ENCODE measurements at places on chromosomes 6 and 20.
A peak's percentile ranks its signal among the peaks of the same experiment; 100 is the strongest.

- no peak for DNase-seq
These were observed 108.9 kb downstream of the VEGFA start for GRCh38 chr6:43878823-43879495.

GRCh38 chr6:71513036-71513435 is 224.4 kb downstream of the OGFRL1 start:
- DNase-seq: no peak

GRCh38 chr6:39095578-39095977 is 19.4 kb downstream of the SAYSD1 start:
- DNase-seq: no peak

DNA sequence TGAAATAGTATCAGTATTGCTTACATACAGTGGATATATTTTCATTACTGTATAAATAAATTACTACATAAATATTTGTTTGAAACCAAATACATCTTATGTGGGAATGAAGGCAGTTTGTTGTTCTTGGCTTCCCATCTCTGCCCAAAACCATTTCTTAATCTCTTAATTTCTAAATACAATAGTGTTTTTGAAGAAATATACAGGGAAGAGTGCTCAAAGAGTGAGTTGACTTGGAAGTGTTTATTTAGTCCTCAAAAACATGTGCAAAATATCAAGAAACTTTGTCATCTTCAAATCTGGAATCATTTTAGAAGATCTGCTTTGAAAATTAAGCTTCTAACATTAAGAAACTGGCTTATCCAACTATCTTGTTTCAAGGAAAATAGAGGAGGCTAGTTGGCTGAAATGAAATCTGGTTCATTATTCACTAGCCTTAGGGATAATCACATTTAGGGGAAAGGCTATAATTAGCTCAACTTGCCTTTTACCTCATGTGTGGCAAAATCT is 259.8 kb upstream of the FLRT3 start:
- DNase-seq: no peak

GRCh38 chr20:53716395-53716794 is 122.8 kb upstream of the ZNF217 start:
- no peak for DNase-seq

DNA sequence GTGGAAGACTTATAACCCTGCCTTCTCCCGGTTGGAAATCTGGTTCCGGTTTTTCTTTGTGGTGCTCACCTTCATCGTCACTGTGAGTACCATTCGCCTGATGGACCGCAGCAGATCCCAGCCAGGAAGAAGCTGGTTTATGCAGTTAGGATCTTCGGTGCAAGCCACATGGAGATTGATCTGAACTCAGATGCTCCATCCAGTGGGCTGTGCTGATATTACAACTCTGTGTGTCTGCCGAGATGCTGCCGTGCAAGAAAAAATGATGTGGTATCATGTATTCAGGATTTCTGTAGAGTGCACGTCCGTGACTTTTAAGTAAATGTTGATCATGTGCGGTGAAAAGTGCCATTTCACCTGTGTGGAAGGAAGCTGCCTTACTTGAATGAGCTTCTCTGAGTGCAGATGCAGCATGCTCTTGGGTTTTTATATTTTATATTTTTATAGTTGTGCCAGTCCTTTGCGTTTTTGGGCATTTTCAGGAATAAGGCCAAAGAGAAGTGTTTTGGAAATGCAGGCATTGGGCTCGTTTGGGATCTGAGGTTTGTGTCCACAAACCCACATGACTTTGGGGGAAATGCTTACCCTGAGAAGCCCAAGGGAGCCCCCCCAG is 39.2 kb downstream of the DYNLT1 start:
- peak; percentile 54 for DNase-seq

DNA sequence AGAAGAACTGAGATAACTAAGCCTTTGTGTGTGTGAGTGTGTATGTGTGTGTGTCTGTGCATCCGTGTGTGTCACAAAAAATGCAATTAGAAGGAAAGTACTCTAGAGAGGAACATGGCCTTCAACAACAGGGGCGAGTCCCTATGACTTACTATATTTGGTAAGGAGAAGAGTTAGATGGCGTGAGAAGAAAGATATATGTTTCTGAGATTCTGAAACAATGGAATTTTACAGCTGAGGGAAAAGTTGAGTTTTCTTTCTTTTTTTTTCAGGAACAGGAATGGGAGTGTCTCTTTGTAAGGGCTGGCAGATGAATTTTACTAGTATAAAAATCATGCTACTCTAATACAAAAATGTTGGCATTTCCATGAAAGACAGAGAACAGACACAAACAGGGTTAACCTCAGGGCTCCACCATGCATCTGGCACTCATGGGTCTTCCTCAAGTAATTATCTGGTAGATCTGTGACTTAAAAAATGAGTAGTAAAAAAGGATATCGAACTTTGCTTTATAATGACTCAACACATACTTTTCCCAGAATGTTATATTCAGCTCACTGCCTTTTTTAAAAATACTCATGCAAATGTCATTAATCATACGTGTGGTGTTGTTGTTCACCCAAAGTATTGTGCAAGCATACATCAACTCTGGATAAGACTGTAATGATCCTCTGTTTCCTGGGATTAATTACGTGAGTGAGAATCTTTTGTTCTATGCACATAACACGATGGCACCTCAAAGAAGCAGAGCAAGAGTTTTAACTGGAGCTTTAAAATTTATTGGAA is 12.8 kb upstream of the SASH1 start:
- DNase-seq: no peak

DNA sequence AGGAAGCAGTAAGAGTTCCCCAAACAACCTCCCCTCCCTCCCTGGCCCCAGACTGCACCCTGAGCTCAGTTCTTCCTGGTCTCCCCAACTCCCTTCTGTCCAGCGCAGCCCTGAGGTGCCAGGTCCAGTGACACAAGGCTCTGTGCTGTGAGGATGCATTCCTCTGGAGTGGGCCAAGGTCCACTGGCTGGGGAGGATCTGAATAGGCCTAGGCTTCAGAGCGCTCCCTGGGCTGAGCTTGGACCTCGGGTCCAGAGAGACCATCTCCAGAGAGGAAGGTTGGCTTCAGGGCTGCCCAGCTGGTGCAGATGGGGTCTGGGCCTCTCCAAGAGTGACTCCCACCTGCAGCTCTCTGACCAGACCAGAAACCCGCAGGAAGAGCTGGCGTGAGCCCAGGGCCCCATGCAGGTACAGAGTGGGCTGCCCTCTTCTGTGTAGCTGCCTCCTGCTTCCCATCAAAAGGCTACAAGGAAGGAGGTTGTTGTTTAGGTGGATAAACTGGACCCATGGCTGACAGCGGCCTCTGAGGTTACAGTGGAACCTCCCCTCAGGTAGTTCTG is 52.3 kb upstream of the MLN start:
- no peak for DNase-seq

Data from HTR-8/SVneo (cell line).